Hematopoietic multipotent progenitor cell treated with erythropoietin and hydrocortisone succinate and interleukin-3 and kit ligand, for 4 days (in vitro differentiated cells): ENCODE measurements at places on chromosomes 16 and 17.

DNA sequence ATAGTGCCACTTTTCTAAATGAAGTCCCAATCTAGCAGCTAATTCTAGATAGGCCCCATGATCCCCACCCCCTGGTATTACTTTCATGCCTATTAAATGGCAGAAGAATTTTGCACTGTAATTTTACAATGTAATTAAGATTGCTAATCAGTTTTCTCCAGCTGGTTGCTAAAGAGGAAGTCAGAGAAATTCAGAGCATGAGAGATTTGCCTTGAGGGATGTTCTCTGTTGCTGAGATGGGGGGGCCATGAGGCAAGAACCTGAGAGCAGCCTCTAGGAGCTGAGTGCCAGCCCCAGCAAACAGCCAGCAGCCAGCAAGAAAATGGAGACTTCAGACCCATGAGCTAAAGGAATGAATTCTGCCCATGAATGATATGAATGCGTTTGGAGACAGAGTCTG is 38.9 kb downstream of the SHCBP1 start:
- DNase-seq, result peak; percentile 87

DNA sequence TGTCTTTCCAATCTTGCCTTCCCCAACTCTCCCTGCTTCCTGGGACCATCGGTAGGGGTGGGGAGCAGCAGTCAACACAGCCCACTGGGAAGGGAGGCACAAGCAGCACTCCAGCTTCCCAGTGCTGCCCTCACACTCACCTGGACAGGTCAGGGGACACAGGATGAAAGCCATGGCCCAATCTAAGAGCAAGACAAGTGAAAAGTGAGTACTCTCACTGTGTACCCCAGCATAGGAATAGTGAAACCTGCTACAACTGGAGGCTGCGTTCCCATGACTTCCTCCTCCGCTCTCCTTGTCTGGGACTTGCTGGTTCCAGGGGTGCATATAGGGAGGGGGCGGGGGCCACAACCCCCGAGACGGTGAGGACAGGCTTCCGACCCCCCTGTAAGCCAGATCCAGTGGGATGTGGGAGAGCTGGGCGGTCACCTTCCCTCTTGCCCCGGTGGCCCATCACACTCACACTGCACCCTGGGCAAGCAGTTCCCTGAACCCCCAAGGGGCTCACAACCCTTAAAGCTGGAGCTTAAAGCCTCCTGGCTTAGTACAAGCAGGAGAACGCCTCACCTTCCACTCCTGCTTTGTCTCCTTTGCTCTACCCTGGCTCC is 29.5 kb upstream of the SLC25A19 start:
- DNase-seq, result no peak

DNA sequence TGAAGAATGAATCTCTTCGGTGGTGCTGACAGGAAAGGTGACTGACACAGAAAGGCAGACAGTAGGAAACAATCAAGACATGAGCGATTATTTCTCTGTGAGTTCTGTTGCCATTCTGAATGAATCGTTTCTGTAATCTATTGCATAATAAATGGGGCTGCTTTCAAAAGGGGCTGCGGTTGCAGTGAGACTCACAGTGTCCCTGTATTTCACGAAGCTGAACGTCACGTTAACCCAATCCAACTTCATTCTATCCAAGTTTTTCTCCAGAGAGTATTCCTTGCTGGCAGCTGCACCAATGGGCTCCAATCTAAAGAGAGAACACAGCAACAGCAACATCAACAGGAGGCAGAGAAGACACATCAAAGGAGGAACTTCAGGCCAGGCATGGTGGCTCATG is 75.4 kb downstream of the DNAH3 start:
- DNase-seq, result no peak

GRCh38 chr17:40901981-40902474 is 17.0 kb upstream of the KRT20 start:
- no peak for DNase-seq

GRCh38 chr17:66889480-66890230 is 54.7 kb downstream of the CACNG5 start:
- DNase-seq, result no peak
